Right lobe of liver (tissue), 6 donors: ENCODE measurements at places on chromosomes 6 and 20. TPM values are rescaled to one million over a fixed set of nuclear protein-coding genes. Genes with fewer than 3 reads are reported as not detected.

Gene RNF182
- not detected for total RNA-seq

DNA sequence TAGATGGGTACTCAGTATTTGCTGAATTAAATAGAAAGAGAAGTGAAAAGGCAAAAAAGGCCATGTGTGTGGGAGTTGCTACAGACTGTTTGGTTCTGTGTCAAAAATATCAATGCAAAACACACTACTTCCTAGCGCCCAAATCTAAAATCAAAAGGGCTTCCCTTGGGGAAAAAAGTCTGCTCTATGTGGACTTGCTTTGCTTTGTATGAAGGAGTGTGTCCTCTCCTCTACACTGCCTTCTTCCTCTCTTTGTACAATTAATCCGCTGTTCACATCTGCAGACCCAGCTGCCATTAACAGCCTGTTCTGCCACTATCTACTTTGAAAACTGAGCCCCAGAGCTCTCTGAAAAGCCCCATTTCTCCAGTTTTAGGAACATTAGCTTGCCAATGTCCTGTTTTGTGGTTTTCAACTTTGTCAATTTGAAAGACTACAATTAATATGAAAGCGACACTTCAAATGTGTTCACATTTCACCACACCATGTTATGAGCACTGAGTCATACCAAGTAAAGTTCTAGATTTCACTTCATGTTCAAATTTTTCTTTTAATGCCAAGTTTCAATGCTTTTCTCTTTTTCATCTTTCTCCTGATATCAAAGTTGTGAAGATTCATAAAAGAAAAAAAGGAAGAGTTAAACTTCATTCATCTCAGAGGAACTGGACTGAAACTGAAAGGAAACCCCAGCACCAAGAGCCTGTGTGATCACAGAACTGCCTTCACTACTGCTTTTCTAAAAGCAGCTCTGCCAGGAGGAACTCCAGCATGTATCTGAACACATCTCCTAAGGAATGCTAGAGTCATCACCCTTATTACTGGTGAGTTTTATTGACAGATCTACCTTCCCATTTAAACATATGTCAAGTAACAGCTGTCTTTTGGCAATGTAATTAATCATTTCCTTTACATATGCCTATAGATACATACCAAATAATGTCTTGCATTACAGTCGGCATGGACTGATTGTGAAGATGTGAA is 102.6 kb downstream of the KIF13A start:
- no peak for DNase-seq

- DNase-seq = no peak
Measured at GRCh38 chr6:106546691-106547414, 82.4 kb downstream of the RTN4IP1 start.

DNA sequence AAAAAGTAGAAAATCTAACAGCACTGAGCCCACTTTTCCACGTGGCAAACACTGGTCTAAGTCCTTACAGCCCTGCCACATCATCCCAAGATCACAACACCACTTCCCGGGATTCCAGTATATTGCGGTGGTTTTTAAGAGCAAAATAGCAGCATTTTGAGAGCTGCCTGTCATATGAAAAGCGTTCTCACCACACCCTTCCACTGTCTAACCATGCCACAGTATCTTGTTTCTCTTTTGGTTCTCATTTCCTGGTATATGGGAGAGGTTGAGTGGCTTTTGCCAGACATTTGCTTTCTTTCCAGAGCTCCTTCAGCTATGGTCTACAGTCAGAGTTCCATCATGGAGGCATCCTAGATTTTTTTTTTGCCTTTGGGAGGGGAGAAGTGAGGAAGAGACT is 243.0 kb downstream of the TSHZ2 start:
- DNase-seq = no peak

GRCh38 chr6:16747232-16748024 is 13.8 kb downstream of the ATXN1 start:
- no peak for DNase-seq

DNA sequence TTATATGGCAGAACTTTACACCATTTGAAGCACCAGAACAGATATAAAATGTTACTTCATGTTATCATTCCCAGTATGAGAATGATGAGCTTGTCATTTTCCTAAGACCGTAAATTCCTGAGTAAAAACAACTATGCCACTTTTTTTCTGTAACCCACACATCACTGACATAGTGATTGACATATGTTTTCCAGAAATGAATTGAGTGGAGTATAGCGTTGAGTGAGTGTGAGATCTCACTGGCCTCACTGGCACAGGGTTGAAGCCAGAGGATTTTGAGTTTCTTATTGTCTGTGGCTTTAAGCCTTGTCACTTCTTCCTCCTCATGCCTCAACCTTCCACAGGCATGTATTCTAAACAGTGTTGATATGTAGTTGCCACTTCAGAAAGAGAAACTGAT is 62.3 kb downstream of the PDE7B start:
- DNase-seq = no peak

- no peak for DNase-seq
Measured at GRCh38 chr6:141688916-141689315, 443.8 kb upstream of the GJE1 start.

DNA sequence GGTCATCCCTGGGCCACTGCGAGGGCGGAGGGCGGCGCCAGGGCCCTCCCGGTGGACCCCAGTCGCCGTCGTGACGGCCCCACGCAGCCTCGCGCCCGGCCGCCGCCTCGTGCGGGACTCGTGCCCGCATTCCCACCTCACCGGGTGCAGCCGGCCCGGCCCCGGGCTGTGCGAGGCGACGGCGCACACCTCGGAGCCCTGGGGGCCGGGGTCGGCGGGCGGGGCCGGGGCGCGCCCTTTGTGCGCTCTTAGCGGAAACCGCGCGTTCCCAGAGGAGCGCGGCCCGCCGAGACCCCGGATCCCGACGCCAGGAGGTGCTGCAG is 5.5 kb upstream of the DLL1 start:
- no peak for DNase-seq

- no peak for DNase-seq
Measured at GRCh38 chr6:112117554-112117953, 30.2 kb downstream of the FAM229B start.

DNA sequence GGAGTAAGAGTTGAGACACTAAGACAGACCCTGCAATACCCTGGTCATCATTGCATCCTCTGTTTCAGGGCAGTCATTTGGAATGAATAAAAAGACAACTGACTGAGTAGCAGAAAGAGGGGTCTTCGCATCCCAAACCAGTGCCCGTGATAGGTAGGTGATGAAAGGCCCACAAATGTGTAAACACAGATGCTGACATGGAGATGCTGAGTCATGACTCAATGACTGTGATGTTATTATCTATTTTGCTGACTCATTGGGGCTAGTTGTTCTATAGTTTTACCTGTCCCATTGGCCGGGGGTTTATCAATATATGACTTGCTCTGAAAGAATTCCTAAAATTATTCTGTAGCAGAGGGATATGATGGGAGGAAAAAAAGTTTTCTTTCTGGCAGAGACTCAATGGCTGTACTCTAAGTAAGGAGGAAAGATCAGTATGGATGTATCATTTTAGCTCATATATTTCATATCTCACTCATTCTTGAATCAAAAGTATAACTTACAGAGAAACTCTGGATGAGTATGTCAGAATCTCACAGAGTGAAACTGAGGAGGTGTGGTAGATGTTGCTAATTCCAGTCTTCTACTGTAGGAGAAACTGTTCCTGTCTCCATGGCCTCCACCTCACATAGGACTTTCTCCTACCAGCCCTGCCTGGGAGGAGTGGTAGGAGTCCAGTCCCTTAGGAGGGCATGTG is 119.9 kb upstream of the PREP start:
- no peak for DNase-seq

DNA sequence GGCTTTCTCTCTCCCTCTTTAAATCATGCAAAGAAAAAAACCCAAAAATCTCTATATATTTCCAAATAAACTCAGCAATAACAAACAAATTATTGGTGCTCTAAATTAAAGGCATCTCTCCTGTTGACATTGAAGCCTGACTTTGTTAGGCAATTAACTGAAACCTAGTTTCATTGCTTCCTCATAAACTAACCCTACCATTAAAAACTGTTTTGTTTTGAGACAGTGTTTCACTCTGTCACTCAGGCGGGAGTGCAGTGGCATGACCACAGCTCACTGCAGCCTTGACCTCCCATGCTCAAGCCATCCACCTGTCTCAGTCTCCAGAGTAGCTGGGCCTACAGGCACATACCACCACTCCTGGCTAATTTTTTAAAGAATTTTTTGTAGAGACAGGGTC is 34.9 kb downstream of the PIGU start:
- DNase-seq = no peak

- no peak for DNase-seq
Measured at GRCh38 chr20:49415668-49416044, 66.8 kb downstream of the KCNB1 start.
